CD4-positive, CD25-positive, alpha-beta regulatory T cell (primary cell): ENCODE measurements at places on chromosomes 3 and 15. TPM values are rescaled to one million over a fixed set of nuclear protein-coding genes. Genes with fewer than 3 reads are reported as not detected.

IL17RB gene
- 2.5 TPM for total RNA-seq

CAMP gene
- not detected for total RNA-seq

IGSF10 gene
- total RNA-seq = not detected

CNBP gene
- 278 TPM for total RNA-seq

KATNBL1 gene
- 25.3 TPM for total RNA-seq

ACKR2 gene
- not detected for total RNA-seq

GOLGA8T gene
- total RNA-seq = not detected

IL16 gene
- 141 TPM for total RNA-seq

WDR72 gene
- not detected for total RNA-seq

XCR1 gene
- total RNA-seq = not detected

CTXND1 gene
- not detected for total RNA-seq

GABRR3 gene
- total RNA-seq = not detected

DCUN1D1 gene
- 39.3 TPM for total RNA-seq

DNAH12 gene
- 0.22 TPM for total RNA-seq

ZNF620 gene
- total RNA-seq = 2.4 TPM

ROBO1 gene
- total RNA-seq = not detected

PROS1 gene
- 0.81 TPM for total RNA-seq

SSUH2 gene
- not detected for total RNA-seq

SAMMSON gene
- total RNA-seq = not detected

UBP1 gene
- 92.9 TPM for total RNA-seq

SKOR1 gene
- total RNA-seq = 2.5 TPM

ZIC4 gene
- not detected for total RNA-seq

TFDP2 gene
- total RNA-seq = 26.5 TPM

HLTF gene
- 9.8 TPM for total RNA-seq

PIK3CA gene
- total RNA-seq = 38.0 TPM

FBXL2 gene
- total RNA-seq = not detected

SLC9C1 gene
- not detected for total RNA-seq

CYP19A1 gene
- 0.52 TPM for total RNA-seq

SHF gene
- 3.3 TPM for total RNA-seq

GPR62 gene
- not detected for total RNA-seq

CILP gene
- 0.52 TPM for total RNA-seq

CYP8B1 gene
- not detected for total RNA-seq

AP2M1 gene
- 150 TPM for total RNA-seq

SLC2A2 gene
- total RNA-seq = not detected

CKMT1A gene
- total RNA-seq = not detected

SELENOT gene
- 102 TPM for total RNA-seq

NOX5 gene
- total RNA-seq = not detected

NMNAT3 gene
- 1.5 TPM for total RNA-seq

HTR3E gene
- not detected for total RNA-seq
